RPMI8226 (cell line): ENCODE measurements at places on chromosomes 4 and X.

- no peak for DNase-seq
These were observed 118.5 kb downstream of the WDFY3 start for GRCh38 chr4:84847978-84848377.

- DNase-seq = no peak
These were observed 231.5 kb upstream of the DIAPH2 start for GRCh38 chrX:96453139-96453538.

DNA sequence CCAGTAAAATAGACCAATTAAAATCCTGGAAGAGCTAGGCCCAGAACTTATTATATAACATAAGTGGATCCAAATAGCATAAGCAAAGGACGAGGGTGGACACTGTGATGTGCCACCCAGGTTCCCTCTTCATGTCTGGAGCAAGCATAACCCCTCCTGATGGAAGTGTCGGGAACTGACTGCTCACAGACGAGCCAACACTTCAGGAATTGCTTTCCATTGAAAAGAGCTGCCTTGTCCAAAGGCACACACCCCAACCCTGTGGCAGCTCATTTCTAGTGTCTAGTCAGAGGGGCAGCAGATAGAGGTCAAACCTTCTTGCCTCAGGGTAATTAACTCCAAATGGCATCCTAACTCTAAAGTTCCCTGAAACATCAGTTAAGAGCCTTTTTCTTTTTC is 15.3 kb downstream of the DDIT4L start:
- DNase-seq = no peak

DNA sequence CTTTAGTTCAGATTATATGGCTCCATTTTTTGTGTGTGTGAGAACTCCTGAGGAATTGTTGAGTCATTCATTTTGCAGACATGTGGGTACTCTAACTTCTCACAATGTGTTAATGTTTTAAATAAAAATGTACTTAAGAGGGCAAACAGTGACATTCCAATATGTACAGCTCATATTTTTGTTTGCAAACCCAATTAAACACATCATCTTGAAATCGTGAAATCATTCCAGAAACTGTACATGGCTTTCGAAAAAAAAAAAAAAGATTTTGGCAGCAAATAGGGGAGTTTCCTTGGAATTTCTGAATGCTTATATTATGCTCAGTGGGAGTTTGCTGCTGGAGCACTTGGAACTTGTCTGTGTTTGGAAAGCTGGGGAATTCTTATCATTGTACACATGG is 85.0 kb downstream of the HPGD start:
- DNase-seq = no peak
